Cerebellum (tissue), 4 donors: ENCODE measurements at places on chromosomes 13 and 19. TPM values are rescaled to one million over a fixed set of nuclear protein-coding genes. Genes with fewer than 3 reads are reported as not detected.

LRRC25 gene
- total RNA-seq = 1.00 TPM

UBL5 gene
- total RNA-seq = 76.4 TPM

GRIK5 gene
- total RNA-seq = 19.6 TPM

LHFPL6 gene
- 28.3 TPM for total RNA-seq

KCNK6 gene
- 1.7 TPM for total RNA-seq

GRCh38 chr19:18735324-18735723, 51.8 kb downstream of the CRTC1 start:
- DNase-seq = no peak

DNA sequence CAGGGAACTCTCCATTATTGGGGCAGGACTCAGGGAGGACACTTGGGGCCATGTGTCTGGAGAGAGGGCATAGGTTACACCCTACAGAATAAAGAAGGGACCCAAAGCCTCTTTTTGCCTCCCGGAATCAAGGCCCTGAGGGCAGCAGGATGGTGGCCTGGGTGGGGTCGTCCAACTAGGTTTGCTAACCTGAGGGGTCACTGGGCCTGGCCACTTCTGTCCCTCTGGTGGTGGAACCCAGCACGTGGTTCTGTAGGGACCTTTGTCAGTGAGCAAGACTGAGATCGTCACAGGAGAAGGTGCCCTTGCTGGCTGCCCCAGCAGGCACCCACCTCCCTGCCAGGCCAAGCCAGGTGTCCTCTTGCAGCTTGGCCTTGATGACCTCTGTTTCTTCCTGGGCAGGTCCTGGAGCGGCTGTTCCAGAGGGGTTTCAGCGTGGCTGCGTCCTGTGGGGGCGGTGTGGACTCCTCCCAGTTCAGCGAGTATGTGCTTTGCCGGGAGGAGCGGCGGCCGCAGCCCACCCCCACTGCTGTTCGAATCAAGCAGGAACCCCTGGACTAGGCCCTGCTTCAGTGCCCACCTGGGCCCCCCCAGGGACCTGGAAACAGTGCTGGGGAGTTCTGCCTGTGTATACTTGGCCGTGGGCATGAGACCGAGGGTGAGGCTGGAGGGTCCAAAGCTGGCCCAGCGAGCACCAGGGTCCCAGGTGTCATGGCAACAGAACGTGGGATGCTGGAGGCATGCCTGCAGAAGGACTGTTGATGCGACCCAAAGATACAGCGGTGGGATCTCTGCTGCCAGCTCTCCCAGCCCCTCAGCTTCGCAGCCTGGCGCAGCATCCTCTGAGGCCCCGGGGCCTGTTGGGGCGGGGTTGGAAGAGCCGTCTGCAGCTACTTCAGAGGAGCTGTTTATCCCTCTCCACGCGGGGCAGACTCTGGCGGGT, 16.0 kb downstream of the KCTD15 start:
- no peak for DNase-seq

DNA sequence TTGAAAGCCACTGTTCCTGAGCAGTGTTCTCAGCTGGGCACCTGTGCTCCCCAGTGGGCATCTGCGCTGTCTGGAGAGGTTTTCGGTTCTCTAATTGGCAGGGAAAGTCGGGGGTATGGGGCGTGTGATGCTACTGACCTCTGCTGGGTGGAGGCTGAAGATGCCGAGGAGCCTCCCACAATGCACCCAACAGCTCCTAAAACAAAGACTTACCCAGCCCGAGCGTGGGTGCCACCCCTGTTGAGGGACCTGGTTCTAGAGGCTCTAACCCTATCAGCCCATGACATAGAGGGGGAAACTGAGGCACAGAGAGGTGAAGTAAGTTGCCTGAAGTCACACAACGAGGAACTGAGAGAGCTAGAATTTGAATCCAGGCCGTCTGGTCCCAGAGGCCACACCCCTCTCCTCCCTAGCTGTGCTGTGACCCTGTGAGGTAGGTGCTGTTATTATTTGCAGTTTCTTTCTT, 2.3 kb downstream of the SPACA4 start:
- DNase-seq = peak; percentile 49

- DNase-seq = no peak
These were observed 373.7 kb downstream of the DNAJC15 start for GRCh38 chr13:43397111-43397510.

DNA sequence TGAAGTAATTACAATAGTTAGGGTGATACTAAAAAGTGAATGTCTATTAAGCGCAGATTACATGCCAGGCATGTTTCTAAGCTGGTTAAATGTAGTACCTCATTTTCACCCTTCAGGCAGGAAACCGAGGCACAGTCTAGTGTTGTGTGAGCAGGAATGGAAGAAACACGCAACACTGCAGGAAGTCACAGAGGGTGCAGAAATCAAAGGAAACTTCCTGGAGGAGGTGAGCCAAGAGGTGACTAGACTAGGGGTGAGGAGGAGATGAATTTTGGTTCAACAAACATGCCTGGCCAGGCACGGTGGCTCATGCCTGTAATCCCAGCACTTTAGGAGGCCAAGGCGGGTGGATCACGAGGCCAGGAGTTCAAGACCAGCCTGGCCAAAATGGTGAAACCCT, 41.8 kb downstream of the ZNF473 start:
- DNase-seq = no peak

DNA sequence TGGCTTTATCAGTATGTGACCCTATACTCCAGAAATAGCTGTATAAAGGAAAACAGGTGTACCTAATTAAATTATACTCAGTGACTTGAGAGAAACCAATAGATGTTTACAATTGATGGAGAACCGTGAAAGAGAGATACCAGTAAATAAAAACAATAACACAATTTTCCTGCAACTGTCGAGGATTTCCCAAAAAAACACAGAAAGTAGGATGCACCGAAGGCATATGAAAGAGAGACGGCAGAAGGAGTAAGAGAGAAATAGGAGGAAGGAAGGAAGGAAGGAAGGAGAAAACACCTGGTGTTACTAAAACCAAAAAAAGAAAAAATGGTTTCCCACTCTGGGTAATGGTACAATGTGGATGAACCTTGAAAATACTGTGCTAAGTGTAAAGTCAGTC, 6.8 kb upstream of the ZNF229 start:
- DNase-seq = no peak

DNA sequence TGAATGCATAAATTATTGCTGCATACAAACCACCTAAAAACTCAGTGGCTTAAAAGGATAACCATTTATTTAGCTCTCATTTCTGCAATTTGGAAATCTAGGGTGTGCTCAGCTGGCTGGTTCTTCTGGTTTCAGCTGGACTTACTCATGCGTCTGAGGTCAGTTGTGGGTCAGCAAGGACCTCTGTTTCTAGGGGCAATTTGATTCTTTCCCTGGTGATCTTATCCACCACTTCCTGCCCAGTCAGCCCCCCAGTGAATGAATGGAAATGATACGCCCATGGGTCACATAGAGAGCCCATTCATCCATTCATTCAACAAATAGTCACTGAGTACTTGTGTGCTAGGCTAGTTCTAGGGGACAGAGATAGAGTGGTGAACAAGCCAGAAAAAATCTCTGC, 9.9 kb downstream of the FXYD5 start:
- no peak for DNase-seq

GRCh38 chr13:41304551-41304950, 6.5 kb upstream of the NAA16 start:
- no peak for DNase-seq

DNA sequence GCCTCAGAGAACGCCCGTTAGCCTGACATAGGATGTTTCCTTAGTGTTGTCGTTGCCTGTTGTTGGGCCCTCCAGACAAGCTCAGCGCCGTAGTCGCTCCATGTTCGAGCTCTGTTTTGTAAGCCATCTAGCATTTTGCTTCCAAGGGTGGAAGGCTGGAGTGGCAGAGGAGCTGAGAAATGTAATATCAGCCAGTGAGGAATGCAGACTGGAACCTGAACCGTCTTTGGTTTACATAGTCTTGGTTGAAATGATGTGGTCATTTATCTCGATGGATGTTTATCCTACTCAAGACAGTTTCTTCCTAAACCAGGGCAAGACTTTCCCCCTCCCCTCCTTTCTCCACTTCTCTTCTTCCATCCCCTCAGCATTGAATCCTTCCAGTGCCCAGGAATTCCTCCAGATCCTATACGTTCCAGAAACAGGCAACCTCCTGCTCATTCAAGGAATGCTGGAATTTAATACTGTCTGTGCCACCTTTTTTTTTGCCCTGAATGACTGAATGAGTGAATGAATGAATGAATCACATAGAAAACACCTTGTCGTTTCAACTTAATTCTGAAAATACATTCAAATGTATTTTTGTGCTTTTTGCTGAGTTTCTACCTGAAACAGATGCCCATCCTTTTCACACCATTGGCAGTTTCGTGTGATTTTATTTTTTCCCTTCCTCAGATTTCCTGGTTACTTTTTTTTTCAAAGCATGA, 109.5 kb upstream of the MBNL2 start:
- DNase-seq = no peak

DNA sequence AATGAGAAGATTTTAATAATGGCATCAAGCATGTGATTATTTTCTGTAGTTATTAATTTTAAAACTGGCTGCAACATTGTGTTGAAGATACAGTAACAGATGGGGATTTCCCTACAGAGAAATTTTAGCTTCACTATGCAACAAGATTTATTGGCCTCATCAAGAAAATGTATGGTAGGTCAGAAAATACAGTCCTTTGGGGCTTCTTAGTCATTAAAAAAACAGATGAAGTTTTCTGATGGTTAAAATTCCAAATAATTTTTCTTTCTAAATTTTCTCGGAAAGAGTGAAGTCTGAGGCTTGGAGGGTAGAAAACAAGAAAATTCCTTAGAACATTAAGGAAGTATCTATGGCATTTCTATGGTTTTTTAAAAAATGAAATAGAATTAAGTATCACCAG, 1790.8 kb upstream of the PCDH20 start:
- DNase-seq = no peak

DNA sequence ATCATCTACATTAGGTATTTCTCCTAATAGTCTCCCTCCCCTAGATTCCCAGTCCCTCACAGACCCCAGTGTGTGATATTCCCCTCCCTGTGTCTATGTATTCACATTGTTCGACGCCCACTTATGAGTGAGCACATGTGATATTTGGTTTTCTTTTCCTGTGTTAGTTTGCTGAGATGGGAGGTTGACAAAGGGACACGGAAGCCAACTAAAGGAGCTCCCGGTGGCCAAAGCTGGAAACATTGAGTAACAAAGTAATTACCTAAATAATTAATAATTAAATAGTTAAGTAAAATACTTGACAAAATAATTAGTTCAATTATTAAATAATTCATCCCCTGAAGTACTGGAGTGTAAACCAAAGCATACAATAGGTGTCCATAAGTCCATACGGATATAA, 1.7 kb upstream of the PRR20A start:
- DNase-seq = no peak

- no peak for DNase-seq
These were observed 60.4 kb downstream of the SLITRK6 start for GRCh38 chr13:85738696-85739320.

- DNase-seq = no peak
These were observed 222.8 kb downstream of the LIG4 start for GRCh38 chr13:107992542-107992941.

GRCh38 chr13:98280176-98280510, 103.1 kb upstream of the RNF113B start:
- DNase-seq = no peak
